GM12891 (cell line): ENCODE measurements at places on chromosomes 13 and 19.

DNA sequence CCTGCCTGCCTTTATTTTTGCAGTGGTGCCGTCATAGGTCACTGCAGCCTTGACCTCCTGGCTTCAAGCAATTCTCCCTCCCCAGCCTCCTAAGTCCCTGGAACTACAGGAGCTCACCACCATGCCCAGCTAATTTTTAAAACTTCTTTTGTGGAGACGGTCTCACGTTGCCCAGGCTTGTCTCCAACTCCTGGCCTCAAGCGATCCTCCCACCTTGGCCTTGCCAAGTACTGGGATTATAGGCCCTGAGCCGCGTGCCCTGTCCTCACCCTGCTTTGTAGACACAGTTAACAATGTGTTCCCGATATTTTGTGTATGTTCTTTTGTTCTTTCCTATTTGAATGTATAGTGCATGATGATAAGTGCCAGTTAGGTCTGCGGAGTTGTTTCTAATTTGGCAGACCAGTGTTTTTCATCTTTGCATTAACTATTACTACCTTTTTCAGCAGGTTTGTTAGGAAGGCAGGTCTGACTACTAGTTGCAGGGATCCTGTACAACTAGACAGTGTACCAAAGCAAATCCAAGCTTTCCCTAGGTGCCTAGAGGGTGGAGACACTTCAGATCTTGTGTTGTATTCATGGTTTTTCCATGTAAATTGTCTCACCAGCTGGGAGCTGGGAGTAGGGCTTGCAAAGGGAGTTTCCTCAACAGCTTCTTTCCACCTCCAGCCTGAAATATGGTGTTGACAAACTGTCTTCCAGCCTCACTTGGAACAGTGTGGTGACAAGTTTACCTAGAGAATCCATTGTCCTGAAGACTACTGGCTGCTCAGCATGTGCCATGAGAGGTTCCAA lies 9.5 kb upstream of the WTIP start:
- no peak for DNase-seq

GRCh38 chr13:27083183-27083582 lies 88.4 kb downstream of the USP12 start:
- no peak for DNase-seq

- DNase-seq, result no peak
Observed at GRCh38 chr13:43388282-43389034, 365.1 kb downstream of the DNAJC15 start.

GRCh38 chr19:46604781-46605355 lies 3.7 kb downstream of the CALM3 start:
- no peak for DNase-seq
